Erythroblast (primary cell): ENCODE measurements at places on chromosomes 12 and 14.

DNA sequence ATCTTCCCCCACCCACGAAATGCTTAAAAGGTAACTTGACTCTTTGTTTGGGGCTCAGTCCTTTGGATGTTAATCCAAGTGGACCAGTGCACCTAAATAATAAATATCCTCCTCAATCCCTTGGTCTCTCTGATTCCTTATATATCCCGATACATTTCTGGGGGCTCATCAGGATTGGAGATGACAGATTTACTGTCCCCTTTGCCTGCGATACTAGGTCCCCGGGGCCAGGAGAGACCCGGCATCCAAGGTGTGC is 26.3 kb downstream of the KLRK1 start:
- no peak for DNase-seq

DNA sequence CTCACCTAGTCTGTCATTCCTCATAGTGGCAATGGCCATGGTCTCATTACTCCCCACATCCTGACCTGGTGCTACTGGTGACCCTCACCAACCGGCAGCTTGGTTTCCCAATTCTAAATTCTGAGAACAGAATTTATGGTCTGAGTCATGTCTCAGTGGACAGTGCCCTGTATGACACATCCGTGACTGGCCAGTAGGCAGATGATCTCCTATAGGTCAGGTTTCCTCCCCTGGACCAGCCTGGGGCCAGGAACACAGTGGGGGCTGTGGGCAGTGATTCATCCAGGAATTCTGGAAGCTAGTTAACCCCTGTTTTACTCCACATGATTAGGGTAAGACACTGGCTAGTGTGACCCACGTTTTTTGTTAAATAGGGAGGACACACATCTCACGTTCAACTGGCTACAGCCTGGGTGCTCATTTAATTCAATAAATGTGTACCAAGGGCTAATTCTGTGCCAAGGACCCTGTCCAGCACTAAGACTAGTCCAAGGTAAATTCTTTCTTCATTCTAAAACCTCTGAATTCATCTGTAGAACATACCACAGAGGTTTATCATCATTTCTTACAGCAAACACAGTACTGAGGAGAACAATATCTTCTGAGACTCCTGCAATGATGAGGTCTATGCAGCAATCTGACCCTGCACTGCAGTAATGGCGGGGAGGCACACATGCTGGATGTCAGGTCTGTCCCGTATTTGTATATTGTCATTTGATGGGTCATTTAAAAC is 249.6 kb upstream of the TBX3 start:
- DNase-seq = no peak

DNA sequence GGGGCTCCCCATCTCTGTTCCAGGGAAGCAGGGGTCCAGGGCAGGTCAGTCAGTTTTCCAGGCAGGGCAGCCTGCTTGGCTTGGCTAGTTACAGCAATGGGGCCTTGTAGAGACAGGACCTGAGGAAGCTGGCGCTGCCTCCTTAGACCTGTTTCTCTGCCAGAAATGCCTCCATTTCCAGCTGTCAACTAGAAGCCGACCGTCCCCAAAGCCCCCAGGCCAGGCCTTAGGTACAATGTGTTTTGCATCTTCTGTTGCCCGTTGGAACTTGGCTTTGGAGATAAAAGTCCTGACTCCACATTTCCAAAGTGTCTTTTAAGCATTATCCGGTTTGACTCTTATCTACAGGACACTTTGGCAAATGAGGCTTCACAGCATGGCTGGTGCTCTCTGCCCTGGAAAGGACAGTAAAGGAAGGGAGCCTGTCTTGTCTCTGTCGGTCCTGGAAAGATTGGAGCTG is 42.6 kb downstream of the KRT80 start:
- DNase-seq = no peak

DNA sequence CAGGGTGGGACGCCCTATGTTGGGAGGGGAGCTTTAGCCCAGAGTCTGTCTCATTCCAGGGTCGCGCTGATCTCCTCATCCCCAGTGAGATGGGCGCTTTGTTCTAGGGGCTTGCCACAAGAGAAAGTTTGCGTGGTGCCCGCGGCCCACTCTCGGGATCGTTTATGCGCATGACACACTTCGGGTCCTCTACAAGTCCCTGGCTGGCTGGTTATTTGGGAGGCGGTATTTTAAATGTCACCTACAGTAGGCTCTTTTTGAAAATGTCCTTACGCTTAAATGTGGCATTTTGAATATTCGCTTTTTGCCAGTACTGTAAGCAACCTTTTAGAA is 541 bp downstream of the GOLT1B start:
- DNase-seq = peak; percentile 73
